NCI-H748 treated with DMSO at 0.1 percent for 48 hours (cell line): ENCODE measurements at places on chromosomes 2 and 18.
A peak's percentile ranks its signal among the peaks of the same experiment; 100 is the strongest.

DNA sequence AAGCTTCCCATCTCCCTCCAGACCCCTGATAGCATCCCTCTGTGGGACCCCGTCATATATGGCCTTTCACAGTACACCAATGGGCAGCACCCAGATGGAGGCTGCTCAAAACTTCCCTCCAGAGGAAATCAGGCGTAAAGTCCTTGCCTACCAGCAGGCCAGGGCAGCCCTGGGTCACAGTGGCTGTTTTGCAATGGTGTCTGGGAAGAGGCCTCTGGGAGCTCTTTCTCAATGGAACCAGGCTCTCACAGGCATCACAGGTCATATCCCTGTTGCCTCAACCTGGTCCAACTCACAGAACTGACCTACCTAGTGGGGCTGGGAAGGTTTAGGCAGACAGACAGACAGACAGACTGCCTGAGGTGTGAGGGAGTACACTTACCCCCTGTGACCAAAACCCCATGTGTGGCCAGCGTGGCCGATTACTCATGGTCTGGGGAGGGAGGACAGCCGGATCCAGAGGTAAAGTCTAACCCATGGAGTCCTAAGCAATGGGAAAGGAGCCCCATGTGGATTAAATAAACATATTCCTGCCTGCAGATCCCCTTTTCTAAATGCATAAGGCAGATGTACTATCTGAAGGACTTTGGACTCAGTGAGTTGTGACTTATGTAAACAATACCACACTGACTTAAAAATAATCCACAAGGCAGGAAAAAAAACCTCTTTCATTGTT, 58.2 kb downstream of the BCL2L11 start:
- DNase-seq: no peak

GRCh38 chr2:151357359-151357758, at the start of gene TNFAIP6:
Gene TNFAIP6, plus strand, starts transcription at chr2:151357592. Its CDS starts 75 bp downstream, at chr2:151357667.
- no peak for DNase-seq

GRCh38 chr2:179954026-179954425, 53.1 kb downstream of the CWC22 start:
- peak; percentile 84 for DNase-seq

- no peak for DNase-seq
Observed at GRCh38 chr2:112591413-112591812, 7.0 kb downstream of the CHCHD5 start.

- DNase-seq: no peak
Observed at GRCh38 chr18:12451428-12451827, 43.7 kb downstream of the PRELID3A start.

DNA sequence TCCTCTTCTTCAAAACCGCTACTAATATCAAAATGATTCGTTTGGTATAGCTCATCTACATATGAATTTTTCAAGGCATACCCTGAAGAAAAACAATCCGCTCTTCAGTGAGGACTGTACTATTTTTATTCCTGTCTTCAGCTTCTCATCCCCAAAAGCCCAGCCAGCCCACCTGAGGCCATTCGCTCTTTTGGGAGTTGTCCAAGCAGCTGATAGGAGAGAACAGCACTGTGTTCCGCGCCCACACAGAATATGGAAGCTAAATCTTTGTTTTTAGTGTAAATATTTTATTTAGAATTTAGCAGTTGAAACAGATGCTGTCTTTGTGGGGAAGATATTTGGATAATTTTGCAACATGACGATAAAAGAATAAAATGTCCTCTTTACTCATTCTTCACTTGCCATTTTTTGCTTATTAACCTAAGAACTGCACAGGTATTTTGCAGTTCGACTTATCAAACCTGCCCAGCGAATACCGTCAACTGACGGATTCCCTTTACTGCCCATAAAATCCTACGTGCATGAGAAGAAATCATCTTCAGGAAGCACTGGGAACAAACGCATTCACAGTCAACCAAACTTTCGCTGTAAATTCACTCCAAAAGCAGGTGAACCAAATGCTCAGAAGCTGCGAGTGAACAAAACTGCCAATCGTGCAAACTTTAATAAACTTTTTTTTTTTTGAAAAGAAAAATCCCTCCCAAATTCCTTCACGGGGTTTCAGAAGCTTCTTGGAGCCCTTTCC, 3.4 kb downstream of the ZNF521 start:
- DNase-seq: no peak

DNA sequence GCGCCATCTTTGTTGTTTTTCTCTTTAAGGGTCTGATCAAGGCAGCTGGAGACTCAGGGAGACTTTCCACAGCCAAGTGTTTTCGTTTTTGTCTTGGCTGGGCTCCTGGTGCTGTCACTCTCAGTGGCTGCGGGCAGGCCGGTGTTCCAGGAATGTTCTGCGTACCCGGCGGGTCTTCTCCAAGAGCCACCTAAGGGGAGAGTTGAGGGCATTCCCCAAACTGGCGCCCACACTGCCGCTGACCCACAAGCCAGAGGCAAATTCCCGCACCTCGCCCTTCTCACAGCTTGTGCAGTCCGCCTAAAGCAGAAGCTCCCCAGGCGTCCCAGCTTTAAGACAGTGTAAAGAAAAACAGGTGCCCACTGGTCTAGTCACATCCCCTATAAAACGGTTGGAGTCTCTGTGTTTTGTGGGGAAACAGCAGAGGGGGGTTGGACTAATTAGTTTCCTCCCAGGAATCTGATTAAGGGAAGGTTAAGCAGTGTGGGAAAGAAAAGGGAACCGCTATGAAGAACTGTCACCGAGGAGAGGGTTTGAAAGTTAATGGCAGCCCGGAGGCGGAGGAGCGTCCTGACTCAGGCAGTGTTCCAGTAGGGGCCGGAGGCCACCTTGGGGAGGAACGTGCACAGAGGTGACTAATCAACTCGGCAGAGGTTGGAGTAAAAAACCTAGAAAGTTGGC, 224.5 kb downstream of the SLC4A3 start:
- no peak for DNase-seq

DNA sequence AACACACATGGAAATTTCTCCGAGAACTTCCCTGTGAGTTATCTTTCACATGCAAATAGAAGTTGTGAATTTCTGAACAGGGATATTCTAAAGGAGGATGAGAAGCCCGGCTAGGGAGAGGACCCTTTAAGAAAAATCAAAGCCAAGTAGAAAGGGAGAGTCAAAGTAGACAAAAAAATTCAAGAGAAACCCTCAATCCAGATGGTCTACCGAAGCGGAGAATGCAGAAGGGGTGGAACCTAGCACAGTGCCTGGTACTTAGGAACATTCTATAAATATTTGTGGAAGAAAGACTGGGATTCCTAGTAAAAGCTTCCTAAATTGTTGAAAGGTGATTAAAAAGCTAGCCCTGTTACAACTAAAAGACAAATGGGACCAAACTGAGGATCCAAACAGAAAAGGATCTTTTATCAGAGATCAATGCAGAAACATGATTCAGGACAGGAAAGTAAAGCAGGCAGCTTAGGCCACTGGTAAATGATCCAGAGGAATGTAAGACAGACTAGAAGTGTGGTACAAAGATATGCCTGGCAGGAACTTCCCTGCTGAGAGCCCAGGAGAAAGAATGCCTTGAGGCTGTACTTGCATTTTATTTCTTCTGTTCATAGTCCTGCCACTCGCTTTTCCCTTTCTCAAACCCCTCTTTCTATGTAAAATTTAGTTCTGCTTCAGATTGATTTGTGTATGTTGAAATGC, 19.5 kb upstream of the GLS start:
- no peak for DNase-seq

DNA sequence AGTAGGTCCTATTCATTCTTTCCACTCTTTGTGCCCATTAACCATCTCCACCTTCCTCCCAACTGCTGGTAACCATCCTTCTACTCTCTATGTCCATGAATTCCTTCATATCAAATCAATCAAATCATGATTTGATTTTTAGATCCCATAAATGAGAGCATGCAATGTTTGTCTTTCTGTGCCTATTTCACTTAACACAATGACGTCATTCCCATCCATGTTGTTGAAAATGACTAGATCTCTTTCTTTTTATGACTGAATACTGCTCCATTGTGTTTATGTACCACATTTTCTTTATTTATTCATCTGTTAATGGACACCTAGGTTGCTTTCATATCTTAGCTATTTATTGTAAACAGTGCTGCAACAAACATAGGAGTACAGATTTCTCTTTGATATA, 827.3 kb upstream of the NRXN1 start:
- DNase-seq: no peak

DNA sequence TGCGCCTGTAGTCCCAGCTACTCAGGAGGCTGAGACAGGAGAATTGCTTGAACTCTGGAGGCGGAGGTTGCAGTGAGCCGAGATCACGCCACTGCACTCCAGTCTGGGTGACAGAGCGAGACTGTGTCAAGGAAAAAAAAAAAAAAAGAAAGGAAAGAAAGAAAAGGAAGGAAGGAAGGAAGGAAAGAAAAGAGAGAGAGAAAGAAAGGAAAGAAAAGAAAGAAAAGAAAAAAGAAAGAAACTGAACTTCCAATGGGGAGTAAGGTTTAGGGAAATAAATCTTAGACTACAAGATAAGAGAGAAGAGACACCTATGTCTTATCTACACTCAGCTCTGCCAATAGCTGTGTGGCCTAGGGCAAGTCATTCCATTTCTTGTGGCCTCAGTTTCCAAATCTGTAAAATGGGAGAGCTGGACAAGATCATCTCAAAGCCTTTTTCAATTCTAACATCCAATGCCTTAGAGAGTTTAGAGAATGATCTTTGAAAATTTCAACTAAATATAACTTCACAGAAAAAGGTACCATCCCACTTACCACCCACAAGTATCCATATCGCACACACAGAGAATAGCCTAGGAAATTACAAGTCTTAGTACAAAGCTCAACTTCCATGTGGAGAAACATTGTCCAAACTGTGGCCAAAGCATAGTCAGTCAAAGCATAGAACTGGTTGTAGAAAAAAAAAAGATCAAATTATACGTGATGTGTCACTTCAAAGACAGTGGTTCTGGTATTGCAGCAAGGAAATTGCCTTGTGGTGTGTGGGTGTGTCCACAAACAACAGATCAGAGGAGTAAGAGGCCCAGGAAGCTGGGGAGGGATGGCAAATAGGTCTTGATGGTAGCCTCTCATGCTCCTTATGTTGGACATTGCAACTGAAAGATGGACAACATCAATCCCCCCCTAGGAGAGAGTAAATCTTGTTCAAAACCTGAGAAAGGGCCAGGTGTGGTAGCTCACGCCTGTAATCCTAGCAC, 42.4 kb downstream of the SLC14A2 start:
- DNase-seq: no peak

DNA sequence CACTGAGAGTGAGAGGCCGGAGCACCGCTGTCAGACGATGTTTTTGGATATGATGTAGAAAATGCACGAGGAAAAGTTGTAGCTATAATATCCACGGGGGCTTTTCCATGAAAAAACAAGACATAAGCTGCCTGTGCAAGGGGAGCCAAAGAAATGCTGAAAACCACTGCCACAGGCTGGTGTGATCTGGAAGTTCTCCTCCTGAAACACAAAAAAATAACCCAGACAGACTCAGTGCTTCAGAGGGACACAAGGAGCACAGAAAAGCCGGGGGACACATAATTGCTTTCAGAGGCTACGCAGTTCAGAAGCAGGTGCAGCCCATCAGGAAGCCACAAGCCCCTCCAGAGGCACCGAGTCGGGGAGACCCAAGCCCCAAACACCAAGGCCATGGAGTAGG, 98.2 kb downstream of the ZNF516 start:
- DNase-seq: no peak

- no peak for DNase-seq
Observed at GRCh38 chr2:218745559-218746469, 35.2 kb downstream of the TTLL4 start.

DNA sequence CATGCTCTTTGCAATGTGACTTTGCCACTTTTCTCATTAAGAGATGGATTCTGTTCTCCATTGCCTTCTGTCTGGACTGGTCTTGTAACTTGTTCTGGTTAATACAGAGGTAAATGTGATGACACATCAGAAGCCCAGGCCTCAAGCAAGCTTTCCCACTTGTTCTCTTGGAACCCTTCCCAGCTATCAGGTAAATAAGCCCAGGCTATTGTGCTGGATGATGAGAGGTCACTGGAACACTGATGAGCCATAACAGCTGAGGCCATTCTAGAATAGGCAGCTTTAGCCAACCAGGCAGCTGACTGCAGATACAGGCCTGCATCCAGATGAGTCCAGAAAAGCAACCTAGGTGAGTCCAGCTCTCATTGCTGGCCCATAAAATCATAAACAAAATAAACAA, 1007.0 kb upstream of the ACVR2A start:
- DNase-seq: no peak

- no peak for DNase-seq
Observed at GRCh38 chr2:505941-506340, 171.3 kb downstream of the TMEM18 start.

- no peak for DNase-seq
Observed at GRCh38 chr2:236558993-236559978, 10.3 kb upstream of the ACKR3 start.

- DNase-seq: no peak
Observed at GRCh38 chr18:36028859-36029258, 38.5 kb downstream of the RPRD1A start.

GRCh38 chr18:12839057-12839525, 44.9 kb downstream of the PTPN2 start:
- DNase-seq: no peak

- no peak for DNase-seq
Observed at GRCh38 chr2:202773301-202773973, 98.1 kb downstream of the ICA1L start.

GRCh38 chr2:216670266-216671080, 24.9 kb downstream of the IGFBP5 start:
- DNase-seq: no peak

DNA sequence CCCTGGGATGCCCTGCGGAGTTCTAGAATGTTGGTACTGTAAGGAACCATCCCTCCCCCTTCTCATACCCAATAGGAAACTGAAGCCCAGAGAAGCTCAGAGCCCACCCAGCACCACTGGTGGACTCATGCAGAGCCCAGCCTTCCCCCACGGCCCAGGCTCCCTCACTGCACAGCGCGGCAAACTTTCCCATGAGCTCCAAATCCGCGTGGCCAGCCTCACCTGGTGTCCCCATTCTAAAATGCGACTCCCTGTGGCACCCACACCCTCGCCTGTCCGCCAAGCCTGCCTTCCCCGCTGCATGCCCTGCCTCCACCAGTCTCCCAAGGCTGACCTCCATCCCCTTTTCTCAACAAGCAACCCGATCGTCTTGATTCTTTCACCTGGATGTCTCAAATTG, 51.1 kb downstream of the PTGR3 start:
- DNase-seq: no peak

DNA sequence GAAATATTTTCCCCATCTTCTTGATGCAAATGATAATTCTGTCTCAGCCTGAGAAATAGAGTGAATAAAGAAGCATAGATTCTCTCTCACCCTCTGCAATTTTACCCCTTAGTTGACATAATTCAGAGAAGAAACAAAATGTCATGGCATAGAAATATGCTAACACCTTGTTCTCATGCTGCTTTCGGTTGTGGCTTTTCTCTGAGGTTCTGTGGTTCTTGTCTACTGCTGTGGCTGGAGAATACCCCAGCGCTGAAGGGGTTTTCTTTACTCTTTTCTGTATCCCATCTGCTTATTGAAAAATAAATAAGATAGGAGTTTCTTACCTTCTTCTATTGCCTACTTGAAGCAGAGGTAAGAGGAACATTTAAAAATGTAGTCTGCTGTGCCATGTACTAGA, 15.4 kb upstream of the RAB27B start:
- DNase-seq: no peak
